GM12891 (cell line): ENCODE measurements at places on chromosomes 4 and X.
A peak's percentile ranks its signal among the peaks of the same experiment; 100 is the strongest.

DNA sequence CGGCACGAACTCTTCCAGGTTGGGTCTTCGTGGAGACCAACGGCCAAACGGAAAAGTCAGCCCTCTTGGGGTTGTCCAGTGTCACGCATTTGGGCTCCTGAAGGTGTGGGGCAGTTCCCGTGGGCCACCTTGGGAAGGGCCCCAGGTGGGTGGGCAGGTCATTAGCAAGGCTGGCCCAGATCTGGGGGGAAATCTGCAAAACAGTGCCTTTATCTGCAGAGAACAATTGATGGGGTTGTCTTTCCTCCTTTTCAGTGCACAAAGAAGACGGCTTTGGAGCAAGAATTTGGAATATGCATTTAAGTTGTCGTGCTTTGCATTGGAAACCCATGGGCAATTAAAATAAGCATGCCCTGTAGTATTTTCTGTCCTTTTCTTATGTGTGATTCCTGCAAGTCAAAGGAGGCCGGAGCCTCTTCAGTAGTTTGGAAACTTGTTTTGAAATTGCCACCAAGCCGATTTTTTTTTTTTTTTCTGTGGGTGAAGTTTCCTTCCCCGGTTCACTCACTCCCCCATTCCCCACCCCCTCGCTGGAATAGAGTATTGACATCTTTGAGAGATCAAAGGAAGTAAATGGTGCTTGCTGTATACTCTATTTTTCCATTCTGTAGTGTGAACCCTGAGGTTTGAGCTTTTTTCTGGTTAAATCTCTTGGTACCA is 9.8 kb downstream of the ZIC3 start:
- DNase-seq: no peak

- DNase-seq: no peak
Observed at GRCh38 chr4:102860611-102861324, 8.0 kb upstream of the CISD2 start.

GRCh38 chr4:185712350-185713024 is 99.5 kb downstream of the SORBS2 start:
- DNase-seq: no peak

DNA sequence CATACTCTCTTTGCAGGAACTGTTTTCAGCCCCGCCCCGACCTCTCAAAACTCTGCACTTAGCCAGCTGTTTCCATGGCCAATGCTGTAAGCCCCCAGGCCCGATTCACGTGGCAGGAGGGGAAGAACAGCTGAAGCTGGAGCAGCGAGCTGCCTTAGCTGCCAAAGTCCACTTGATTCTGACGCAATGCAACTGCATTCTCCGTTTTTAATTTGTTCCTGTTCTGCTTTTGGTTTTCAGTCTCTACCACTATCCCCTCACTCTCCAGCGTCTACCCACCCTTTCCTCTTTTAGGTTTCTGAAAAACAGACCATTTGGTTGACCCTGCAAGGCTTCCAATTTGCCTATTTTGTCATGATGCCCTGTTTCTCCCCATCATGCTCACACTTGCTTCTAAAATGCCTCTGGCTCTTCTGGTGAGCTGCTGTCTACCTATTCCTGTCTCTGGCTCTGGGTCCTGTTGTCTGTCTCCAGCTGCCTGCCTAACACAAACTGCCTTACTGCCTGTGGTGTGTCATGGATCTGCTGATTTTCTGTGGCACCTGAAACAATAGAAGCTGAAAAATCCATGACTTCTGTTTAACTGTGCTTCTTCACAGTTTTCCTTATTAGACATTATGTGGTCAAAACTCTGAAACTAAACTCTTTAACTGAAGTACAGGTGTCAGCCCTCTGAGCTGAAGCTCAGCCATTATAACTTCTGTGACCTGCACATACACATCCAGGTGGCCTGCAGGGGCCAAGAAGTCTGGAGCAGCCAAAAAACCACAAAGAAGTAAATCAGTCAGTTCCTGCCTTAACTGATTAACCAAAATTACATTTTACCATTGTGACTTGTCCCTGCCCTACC is 160.5 kb upstream of the AGTR2 start:
- DNase-seq: no peak

- DNase-seq: no peak
Observed at GRCh38 chrX:12919051-12919450, 12.6 kb downstream of the TLR8 start.

GRCh38 chr4:33188733-33189132 is 2468.6 kb downstream of the PCDH7 start:
- DNase-seq: no peak

DNA sequence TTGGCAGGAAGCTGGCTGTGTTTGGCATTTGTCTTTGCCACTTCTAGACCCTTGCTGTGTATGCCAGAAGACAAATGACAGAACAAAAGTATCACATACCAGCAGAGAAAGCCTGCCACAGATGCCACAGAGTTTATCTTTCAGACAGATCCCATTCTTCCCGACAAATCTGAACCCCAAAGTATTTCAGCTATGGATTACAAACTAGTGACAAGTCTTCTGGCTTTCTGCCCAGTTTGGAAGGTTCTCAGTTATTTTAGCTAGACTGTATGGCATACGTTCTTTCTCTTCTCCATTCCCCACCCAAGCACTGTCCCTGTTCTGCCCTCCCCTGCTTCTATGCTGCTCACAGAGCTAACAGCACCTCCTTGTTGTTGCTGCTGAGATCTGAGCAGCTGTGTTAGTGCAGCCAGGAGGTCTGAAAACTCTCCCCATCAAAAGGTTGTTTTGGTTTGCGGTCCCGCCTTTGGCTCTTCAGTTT is 236.7 kb downstream of the FRAS1 start:
- DNase-seq: no peak

DNA sequence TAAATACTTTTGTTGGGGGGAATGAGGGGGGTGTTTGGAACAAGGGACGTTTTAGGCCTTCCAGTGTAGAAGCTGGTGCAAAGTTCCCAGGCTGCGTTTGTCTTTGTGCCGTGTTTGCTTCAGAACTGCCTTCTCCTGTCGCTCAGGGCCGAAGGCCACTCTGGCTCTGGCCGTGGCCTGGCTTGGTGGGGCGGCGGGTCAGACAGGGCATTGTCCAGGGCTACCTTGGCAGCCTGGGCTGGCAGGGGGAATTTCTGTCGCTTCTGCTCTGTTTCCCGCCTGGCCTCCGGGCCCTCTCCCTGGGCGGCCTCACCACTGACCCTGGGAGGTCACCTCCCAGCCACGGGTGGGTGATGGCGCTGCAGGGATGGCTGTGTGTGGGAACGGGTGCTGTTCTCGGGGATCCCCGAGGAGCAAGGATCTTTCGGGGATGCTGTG is 140.0 kb downstream of the COL4A6 start:
- no peak for DNase-seq

DNA sequence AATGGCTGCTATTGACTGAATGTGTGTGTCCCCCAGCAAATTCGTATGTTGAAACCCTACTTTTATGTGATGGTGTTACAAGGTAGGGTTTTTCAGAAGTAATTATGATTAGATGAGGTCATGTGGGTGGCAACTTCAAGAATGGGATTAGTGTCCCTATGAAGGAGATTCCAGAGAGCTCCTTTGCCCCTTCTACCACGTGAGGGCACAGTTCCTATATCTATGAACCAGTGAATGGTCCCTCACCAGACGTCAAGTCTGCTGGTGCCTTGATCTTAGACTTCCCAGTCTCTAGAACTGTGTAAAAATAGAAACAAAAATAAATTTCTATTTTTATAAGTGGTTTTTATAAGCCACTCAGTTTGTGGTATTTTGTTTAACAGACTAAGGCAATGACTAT is 1137.6 kb upstream of the IGFBP7 start:
- no peak for DNase-seq

GRCh38 chr4:8267077-8267476 is 2.5 kb upstream of the HTRA3 start:
- DNase-seq: peak; percentile 77

DNA sequence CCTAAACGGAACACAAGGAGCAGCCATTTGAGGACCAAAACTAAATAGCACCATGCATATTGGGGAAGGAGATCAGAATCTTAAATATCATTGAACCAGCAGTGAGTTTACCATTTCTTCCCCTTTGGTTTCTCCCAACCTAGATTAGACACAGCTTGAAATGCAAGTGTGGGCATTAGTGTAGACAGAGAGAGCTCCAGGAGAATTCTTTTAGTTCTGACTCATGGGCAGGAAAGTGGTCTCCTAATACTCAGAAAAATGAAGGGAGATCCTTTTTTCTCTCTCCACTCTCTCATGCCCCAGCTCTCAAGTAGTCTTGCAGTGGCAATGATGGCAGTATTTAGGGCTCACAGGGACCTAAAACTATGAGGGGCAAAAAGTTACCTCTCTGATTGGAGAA is 567.9 kb downstream of the INPP4B start:
- no peak for DNase-seq

DNA sequence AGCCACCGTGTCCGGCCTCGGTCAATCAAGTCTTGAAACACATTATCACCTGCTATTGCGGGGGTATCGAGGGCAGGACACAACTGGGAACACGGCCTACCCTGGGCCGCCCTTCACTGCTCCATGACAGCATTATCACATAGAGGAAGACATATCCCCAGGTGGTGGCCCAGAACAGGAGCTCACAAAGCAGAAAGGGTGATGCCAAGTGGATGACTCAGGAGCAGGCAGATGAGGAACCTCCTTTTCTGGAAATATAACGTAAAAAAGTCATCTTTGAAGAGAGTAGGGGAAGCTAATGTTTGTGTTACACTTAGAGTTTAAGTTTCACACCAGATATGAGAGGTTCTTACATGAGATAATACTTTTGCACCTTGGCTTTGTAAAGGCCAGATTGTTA is 5.3 kb upstream of the SUPT20HL1 start:
- no peak for DNase-seq

DNA sequence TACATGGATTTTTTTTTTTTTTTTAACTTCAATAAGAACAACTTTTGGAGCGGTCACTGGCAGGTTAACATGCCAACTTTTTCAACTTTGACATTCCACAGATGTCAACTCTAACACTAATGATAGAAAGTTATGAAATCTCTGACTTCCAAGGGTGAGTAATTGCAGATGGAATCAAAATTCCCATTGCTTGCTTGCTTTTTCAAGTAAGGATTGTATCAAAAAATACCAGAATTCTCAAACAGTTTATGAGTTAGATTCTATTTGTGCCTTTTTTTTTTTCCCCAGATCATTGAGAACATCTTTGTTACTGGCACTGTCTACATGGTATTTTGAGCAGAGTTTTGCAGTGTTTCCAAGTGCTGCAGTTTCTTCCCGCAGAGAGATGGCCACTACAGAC is 50.3 kb upstream of the OTUD4 start:
- DNase-seq: no peak

DNA sequence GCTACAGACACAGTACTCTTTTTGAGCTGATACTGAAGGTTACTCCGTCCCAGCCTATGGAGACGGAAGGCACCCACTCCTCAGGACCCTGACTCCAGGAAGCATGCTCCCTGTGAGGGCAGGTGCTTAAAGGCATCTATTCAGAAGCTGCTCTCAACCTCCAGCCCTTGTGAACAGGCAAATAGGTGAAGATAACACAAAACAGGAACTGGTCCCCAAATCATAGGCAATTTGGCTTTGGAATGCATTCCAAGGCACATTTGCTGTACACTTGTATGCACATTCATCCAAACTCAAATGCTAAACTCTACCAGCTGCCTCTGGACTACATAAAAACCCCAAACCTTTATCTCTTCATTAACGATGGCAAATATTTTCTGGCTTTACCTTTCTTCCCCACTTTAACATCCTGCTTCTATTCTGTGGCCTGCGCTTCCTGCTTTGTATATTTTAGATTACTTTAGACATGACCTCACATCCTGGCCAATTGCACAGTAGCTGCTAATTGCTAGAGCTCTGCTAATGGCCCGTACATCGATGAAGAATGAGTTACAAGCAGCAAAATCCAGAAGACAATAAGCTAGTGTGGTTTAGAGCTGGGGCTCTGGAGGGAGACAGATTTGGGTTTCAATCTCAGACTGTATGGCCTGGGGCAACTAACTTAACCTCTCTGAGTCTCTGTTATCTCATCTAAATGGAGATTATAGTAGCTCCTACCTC is 3.2 kb downstream of the SEL1L3 start:
- DNase-seq: no peak

GRCh38 chr4:129916991-129917390 is 821.0 kb downstream of the C4orf33 start:
- DNase-seq: no peak

DNA sequence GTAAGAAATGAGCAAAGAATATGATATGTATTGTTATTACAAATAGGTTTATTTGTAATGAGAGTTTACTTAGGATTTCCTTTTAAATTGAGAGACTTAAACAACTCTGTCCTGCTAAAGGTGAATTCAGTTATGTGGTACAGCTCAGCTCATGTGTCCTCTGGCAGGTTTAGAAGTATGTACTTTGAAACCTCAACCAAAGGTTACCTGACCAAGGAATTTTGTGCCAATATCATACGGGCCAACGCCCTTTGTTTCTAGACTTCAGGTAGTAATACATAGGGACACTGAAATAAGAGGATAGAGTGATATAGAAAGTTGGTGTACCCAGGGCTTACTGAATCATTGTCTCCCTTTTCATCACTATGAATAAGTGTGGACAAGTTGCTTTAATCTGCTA is 25.7 kb downstream of the SLAIN2 start:
- DNase-seq: no peak

DNA sequence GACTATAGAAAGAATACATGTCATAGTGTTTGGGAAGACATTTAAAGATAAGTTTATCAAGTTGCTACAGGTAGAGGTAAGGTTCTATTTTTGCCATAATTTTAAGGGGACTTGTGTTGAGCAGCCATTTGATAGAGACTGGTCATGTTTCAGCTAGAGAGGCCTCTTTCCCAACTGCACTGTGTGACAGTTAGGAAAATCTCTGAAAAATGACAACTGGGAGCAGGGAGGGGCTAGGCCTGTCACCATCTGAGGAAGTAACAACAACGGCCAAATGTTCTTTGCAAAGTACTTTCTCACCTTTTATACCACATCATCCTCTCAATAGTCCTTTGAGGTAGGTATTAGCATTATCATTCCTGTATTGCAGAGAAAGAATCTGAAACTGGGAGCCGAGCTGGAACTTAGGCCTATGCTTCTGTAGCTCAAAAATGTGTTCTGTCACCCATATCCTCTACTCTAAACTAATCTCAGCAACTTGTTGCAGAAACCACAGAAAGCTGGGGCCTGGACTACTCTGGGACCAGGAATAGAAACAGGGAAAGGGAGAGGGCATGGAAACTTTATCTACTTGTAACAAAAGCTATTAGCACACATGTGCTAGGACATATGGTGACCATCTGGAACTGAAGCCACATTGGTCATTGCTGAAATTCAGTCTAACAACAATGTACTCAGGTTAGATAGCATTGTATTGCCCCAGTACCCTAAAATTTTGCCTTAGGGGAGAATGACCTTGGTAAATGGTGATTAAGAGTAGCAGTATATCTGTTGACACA is 198.9 kb downstream of the MID1IP1 start:
- no peak for DNase-seq

GRCh38 chr4:112859456-112860184 is 189.8 kb upstream of the ANK2 start:
- no peak for DNase-seq
